Esophagus squamous epithelium (tissue), 5 donors: ENCODE measurements at places on chromosomes 5 and 9. TPM values are rescaled to one million over a fixed set of nuclear protein-coding genes. Genes with fewer than 3 reads are reported as not detected.

DNA sequence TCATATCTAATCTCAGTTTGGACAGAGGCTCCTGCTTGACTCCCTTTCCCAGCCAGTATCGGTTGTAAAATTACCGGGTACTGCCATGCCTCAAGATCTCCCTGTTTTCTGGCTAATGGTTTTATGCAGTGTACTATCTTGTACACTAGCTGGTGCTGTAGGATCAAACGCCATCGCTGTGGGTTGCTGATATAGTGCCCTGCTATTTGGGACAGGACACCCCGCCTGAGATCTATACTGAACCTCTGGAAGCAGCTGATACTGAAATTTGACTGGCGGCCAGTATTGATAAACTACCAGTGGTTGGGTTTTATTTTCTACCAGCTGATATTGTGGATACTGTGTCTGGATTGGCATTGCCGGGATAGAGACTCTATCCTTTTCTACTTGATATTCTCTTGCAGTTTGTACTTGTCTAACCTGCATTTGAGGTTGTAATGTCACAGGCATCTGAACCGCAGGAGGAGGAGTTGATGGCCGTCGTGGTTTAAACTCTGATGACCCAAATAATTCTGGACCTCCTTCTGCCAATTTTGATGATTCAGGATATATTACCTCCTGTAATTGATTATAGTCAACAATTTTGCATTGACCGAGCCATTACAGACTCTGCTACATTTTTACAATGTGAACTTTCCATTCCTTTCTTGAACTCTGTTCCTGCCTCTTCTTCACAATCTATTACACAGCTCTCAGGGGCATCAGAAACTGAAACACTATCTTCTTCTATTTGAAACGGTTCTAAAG lies 112.5 kb upstream of the LARP1 start:
- DNase-seq: no peak

- no peak for DNase-seq
Observed at GRCh38 chr5:139772089-139772791, 23.4 kb upstream of the PSD2 start.

- DNase-seq: no peak
Observed at GRCh38 chr9:128735373-128735772, 11.4 kb upstream of the ZDHHC12 start.

- DNase-seq: no peak
Observed at GRCh38 chr9:137317718-137318511, 15.8 kb upstream of the NRARP start.

DNA sequence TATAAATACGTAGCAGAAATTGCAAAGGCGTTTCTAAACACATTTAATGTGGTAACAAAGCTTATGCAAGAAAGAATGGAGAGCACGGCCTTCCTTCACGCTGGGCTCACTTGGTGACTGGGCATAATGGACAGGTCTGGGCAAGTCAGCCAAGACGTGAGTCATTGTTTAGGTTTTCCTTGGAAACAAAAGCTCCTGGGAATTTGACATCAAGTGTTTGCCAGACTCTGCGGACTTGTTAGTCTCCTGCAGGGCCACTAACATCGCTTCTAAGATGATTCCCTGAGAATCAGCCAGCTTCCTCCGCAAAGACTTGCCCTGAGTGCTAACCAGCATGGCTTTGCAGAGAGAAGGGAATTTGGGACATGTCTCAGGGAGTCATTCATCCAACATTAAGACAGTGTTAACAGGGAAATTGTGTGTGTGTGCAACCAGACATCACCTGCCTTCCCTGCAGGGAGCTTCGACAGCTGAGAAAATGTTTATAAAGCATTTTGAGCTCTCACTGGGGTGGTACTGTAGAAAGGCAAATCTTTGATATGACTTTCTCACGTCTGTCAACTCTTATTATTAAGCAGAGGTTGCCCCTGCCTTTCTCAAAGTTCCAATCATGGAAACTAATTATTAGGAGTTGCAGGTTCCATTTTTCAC lies 182.5 kb downstream of the NTRK2 start:
- DNase-seq: no peak

DNA sequence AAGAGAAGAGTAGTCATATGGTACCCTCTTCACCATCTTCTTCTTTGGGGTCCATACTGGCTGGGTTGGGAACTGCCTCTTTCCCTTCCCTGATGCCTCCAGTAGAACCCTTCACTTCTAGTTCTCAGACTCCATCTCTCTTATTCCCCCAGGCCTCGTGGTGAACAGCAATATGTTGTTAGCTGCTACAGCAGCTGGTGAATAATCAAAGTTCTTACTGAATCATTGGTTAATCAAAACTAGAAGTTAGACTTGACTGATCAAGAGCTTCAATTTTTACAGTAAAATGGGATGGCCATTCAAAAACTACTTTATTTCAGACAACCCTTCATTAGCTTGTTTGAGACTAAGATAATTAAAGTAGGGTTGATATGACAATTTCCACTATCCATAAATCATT lies 190.9 kb upstream of the GNA14 start:
- DNase-seq: no peak

- no peak for DNase-seq
Observed at GRCh38 chr9:73269430-73270101, 117.9 kb downstream of the ANXA1 start.

DNA sequence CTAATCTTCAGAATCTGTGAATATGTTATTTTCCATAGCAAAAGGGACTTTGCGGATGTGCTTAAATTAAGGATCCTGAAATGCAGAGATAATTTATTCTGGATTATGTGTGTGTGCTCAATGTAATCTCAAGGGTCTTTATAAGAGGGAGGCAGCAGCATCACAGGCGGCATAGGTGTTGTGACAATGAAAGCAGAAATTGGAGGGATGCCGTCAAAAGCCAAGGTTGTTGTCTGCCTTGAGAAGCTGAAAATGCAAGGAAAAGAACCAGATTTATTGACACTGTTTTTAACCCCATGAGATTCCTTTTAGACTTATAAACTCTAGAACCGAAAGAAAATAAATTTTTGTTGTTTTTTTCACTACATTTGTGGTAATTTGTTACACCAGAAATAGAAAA lies 948.5 kb downstream of the TLE4 start:
- no peak for DNase-seq

DNA sequence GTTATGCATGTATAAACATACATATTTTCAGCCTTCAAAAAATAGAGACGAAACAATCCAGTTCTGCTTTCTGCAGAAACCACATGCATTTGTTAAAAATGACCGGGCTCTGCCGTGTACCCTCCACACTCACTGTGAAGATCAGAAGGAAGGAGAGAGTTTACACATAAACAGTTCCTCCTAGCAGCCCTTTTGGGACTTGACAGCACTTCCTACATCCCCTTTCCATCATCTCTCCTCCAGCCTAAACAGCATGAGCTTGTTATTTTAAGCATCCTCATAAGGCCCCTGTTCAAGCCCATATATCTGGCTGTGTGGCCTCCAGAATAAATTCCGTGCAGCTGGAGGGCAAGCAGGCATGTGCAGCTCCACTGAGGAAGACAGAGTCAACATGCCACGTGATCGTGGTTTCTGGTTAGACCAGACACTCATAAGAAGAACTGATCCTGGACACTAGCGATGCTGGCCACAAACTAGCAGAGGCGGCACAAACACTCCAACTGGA lies 42.2 kb downstream of the NIPAL4 start:
- DNase-seq: no peak

DNA sequence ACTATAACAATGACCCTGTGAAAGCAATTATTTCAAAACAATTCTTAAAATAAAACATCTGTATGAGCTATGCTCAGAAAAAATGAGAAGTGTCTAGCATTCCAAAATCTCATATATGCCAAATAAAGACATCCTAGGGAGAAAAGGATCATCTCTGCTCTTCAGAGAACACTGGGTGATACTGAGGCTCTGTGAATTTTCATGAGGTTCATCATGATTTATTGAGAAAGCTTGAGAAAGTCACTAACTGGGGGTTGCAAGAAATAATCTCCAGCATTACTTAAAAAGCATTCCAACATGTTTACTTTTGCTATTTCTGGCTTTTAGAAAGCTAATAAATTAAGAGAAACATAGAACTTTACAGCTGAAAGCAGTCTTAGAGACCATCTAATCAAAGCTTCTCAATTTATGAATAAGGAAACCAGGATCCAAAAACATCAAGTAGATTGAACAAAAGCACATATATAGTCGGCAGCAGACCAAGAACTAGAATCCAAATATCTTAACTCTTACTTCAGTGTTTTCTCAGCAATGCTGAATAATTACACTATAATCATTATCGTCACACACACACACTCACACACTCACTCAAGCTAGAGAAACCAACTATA lies 372.8 kb downstream of the NR2F1-AS1 start:
- DNase-seq: no peak

DNA sequence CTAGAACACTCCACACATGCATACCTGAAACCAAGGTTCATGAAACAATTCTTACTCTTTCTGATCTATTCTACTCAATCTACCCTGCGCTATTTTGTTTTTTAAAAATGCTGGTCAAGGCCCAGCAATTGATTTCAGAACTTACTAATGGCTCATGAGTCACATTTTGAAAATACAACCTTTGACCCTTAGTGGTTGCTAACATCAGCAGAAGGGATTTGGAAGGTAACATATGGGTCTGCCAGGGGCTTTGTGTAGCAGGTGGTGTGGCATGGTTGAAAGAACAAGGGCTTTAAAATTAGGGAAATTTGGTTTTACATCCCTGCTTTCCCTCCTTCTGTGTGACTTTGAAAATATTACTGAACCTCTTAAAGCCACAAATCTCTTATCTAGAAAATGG lies 101.4 kb downstream of the ATG10 start:
- no peak for DNase-seq

GRCh38 chr9:122382901-122383850 lies 12.4 kb downstream of the PTGS1 start:
- DNase-seq: no peak

DNA sequence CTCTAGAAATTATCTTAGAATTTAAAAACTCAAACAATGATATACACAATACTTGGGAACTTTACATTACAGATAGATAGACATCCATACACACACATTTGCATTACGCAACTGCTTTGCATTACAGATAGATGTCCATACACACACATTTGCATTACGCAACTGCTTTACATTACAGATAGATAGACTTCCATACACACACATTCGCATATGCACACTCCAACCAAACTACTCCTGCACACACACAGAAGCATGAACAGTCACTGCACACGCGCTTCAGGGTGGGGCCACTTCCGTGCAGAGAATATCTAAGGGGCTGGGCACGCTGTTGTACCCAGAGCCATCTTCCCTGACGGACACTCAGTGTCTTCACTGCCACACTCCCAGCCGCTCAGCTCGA lies 7.9 kb upstream of the ADAMTS16 start:
- DNase-seq: no peak

DNA sequence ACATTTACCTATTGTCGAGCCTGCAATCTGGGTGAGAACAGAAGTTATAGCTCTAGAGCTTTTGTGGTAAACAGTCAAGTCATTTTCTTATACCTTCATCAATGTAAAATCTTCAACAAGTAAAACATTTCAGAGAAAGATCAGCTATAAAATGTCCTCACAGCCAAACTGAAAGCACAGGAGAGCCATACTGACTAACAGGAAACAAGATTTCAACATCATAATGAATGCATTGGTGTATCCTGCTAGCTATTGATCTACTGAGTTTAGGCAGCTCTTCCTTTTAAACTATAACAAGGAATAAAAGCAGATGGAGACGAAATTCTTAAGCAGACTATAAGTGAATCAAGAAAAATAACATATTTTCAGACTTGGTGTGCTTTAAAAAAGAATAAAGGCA lies 1522.9 kb upstream of the WWC1 start:
- DNase-seq: no peak

DNA sequence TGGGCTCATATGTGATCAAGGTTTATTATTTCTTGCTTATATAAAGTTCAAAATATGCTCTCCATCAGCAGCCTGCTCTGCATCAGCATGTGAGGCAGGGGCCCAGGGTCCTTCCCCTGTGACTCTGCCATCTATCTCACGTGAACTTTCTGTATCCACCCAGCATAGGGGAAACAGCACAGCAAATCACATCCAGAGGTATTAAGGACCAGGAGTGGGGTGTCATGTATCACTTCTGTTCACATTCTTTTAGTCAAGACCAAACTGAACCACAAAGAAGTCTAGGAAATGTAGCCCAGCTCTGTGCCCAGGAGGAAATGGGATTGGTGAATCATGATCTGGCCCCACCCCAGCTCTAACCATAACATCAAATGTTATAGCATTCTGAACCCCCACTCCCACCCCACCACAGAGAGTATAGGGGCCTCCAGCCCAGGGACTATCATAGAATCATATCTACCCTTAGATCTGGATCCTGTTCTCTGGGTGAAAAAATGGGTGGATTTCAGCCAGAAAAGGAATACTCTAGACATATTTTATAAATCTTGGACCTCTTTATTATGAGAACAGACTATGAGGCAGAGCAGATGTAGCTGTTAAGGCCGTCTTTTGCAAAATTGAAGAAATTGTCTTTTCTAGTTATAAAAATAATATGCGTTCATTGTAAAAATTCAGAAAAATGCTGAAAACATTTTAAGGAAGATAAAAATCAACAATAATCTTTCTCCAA lies 473.7 kb downstream of the ARHGEF28 start:
- no peak for DNase-seq

DNA sequence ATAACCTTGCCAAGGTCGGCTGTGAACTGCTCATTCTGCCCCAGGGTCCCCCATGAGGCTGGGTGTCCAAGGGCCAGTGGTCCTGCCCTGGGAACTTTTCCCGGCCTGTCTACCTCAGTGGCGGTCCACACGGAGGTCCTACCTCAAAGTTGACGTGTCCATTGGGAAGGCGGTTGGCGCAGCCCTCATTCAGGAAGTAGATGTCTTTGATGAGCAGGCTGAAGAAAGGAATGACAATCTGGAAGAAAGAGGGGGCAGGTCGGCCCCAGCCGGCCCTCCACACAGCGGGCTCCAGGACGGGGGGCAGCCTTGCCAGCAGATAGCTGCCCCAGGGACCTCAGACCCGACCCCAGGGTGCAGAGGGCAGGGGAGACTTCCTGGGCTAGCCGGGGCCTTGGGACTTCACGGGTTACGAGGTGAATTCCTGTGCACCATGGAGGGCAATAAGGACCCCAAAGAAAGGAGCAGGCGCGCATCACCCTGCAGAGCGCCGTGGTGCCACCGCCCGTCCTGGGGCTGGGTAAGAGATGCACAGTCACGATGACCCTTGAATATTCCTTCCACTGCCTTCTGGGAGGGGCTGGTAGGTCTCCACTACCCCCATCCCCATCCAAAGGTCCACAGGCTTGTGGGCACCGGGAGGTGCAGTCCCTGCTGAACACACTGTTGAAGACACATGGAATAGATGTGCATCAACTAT lies 42.9 kb upstream of the RNF130 start:
- DNase-seq: no peak

GRCh38 chr5:37005252-37005651 lies 128.7 kb downstream of the NIPBL start:
- no peak for DNase-seq

GRCh38 chr5:145680767-145681166 lies 154.4 kb downstream of the PRELID2 start:
- no peak for DNase-seq

GRCh38 chr9:2623288-2624050 lies 1.9 kb downstream of the VLDLR start:
- DNase-seq: no peak

- DNase-seq: no peak
Observed at GRCh38 chr9:95023217-95024003, 294.1 kb downstream of the FANCC start.

The HMMR gene
- 23.7 TPM for total RNA-seq

The SPATA31D4 gene
- not detected for total RNA-seq

The TAL2 gene
- not detected for total RNA-seq

The C5orf47 gene
- total RNA-seq: not detected

The ITGA1 gene
- 88.9 TPM for total RNA-seq

The ZDHHC11B gene
- total RNA-seq: 2.2 TPM

The MAN1B1 gene
- 50.9 TPM for total RNA-seq

The LIX1 gene
- not detected for total RNA-seq

The FAM163B gene
- not detected for total RNA-seq

The TEX48 gene
- total RNA-seq: not detected

The ST8SIA4 gene
- total RNA-seq: 3.4 TPM

The TAF11L5 gene
- total RNA-seq: not detected

The LRRC19 gene
- total RNA-seq: not detected
